Stimulated activated CD8-positive, alpha-beta memory T cell treated with anti-CD3 and anti-CD28 coated beads, Interleukin-4, amount 100 ng/mL, for 1 hour (primary cell): ENCODE measurements at places on chromosomes 12 and 14.
A peak's percentile ranks its signal among the peaks of the same experiment; 100 is the strongest.

DNA sequence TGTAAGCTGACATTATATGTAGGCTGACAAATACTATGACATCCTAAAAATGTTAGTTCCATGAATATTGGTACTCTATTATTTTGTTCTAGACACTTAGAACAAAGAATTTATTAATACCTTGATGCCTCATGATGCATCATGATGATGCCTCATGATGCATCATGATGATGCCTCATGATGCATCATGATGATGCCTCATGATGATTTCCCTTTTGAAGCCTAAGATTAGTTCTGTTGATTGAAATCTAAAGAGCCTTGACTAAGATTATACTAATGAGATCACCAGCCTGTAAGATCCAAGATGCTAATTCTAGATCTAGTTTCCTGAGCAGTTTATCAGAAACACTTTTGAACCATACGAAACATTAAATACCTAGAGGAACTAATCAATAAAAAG lies 4.6 kb upstream of the CEP128 start:
- DNase-seq = no peak

- no peak for DNase-seq
These were observed 43.4 kb upstream of the ST8SIA1 start for GRCh38 chr12:22377731-22378496.

GRCh38 chr14:31877255-31877798 lies 199.8 kb upstream of the ARHGAP5 start:
- no peak for DNase-seq

- peak; percentile 16 for DNase-seq
These were observed 2.4 kb downstream of the IL26 start for GRCh38 chr12:68223067-68223747.

GRCh38 chr12:66070378-66071120 lies 60.0 kb downstream of the LLPH start:
- no peak for DNase-seq

DNA sequence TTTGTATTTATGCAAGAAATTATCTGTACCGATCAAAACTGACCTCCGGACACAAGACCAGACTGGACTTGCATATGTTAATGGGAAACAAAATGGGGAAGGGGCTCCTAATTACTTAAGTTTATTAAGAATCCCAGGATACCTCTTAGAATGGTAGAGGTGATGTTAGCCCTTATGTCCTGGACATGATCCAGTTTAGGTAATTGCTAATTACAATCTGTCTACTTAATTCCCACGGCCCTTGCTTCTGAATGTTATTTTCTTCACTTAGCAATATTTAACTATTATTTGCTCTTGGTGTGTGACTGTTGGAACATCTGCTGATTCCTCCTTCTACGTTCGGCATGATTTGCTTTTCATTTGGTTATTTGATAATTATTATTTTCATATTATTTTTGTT lies 644.0 kb downstream of the DIO2 start:
- DNase-seq = no peak

- DNase-seq = no peak
These were observed 785 bp upstream of the FAM181A start for GRCh38 chr14:93926245-93926872.

DNA sequence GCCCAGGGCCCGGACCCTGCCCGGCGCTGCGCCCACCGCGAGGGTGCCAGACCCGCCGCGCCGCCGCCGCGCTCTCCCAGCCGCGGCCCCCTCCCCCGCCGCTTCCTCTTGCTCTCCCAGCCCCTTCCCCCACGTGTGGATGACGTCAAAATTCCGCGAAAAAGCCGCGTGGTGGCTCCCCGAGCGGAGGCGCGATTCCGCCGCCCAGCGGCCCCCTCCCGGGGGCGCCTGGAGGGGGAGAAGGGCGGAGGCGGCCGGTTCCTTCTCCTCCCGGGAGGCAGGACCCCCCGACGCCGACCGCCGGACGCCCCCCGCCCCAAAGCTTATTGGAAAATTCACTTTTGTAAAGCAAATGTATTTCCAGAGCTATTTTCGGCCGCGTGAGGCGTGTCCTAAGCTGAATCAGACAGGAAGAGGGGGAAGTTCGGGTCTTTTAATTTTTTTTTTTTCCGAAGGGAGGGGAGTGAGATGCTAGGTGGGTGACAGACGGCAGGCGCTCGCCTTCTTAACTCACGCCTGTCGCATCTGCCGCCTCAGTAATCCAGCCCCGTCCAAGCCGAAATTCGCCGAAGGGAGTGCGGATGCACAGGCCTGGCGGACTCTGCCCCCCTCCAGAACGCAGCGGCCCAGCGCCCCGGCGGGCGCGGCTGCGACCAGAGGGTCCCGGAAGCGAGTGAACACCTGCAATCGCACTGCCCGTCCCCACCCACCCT lies 4.1 kb upstream of the CCND2 start:
- peak; percentile 87 for DNase-seq

DNA sequence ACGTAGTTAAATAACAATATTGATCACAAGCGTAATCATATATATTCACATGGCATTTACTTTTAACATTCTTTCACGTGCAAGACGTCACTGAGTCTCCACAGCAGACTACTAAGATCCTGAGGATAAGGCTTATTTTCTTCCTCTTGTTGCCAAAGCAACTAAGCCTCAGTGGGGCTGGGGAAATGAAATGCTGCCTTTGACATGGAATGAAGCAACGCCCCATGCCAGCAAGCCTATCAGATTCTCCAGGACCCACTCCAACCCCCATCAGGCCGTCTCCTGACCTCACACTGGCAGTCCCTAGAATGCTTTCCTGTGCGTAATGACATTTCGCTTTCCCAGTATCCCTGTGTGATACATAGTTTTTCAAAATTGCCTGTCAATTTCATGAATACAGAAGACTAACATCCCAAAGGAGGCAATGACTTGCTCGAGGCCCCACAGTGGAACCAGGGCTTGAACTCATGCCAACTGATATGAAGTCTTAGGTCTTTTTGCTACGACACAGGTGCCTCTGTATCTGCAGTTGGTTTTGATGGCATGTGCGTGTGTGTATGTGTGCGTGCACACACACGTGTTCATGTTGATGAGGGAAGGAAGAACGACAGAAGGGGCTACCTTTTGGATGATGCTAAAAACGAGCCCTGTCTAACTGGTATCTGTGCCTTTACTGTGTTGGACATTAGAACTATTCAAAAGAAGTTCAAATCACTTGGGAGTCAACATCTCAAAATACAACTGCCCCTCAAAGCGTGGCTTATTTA lies 239.1 kb downstream of the VRK1 start:
- no peak for DNase-seq

GRCh38 chr12:41365653-41366171 lies 177.6 kb downstream of the PDZRN4 start:
- DNase-seq = no peak

- no peak for DNase-seq
These were observed 394 bp upstream of the AMIGO2 start for GRCh38 chr12:47079981-47080724.

- DNase-seq = no peak
These were observed 94.6 kb upstream of the PRICKLE1 start for GRCh38 chr12:42683933-42684801.
